ENCODE measurements at places on chromosomes 3 and 15. TPM values are rescaled to one million over a fixed set of nuclear protein-coding genes. Genes with fewer than 3 reads are reported as not detected.

The PRSS50 gene
- not detected for total RNA-seq

The HYAL3 gene
- 3.9 TPM for total RNA-seq

The PDCD7 gene
- total RNA-seq: 13.8 TPM

The CTXND1 gene
- not detected for total RNA-seq

The SH3GL3 gene
- not detected for total RNA-seq

The CCNB2 gene
- 141 TPM for total RNA-seq

The GPR149 gene
- total RNA-seq: not detected

The P2RY13 gene
- not detected for total RNA-seq

The TUSC7 gene
- not detected for total RNA-seq

The ITIH1 gene
- total RNA-seq: not detected

The STXBP5L gene
- not detected for total RNA-seq

The SCG3 gene
- not detected for total RNA-seq

The HIGD2B gene
- not detected for total RNA-seq

The TM4SF18 gene
- under 0.01 TPM for total RNA-seq

The GOLGA8G gene
- total RNA-seq: not detected

The C3orf22 gene
- total RNA-seq: not detected

The SLC15A2 gene
- total RNA-seq: 0.17 TPM

The GOLGA6L26 gene
- not detected for total RNA-seq

The TRH gene
- total RNA-seq: not detected

The DTX3L gene
- 11.1 TPM for total RNA-seq

The TRAK1 gene
- 17.8 TPM for total RNA-seq

The CHSY1 gene
- total RNA-seq: 23.8 TPM

The ARHGAP11A gene
- total RNA-seq: 32.6 TPM

The SLC6A1 gene
- total RNA-seq: not detected

The CSPG5 gene
- 0.17 TPM for total RNA-seq

The ZNF662 gene
- total RNA-seq: 1.0 TPM

The VEPH1 gene
- 25.9 TPM for total RNA-seq

The SLC4A7 gene
- 15.9 TPM for total RNA-seq

The ZNF860 gene
- total RNA-seq: 0.17 TPM

The CSTA gene
- 1.0 TPM for total RNA-seq

The TM4SF4 gene
- total RNA-seq: not detected

The CYP1A1 gene
- total RNA-seq: not detected

The GASK1A gene
- total RNA-seq: 1.2 TPM

The SLC35G2 gene
- total RNA-seq: 5.9 TPM

The KBTBD8 gene
- total RNA-seq: 0.74 TPM

The SKOR1 gene
- total RNA-seq: not detected

The WDR72 gene
- under 0.01 TPM for total RNA-seq
